ENCODE measurements at places on chromosomes 13 and 19.

DNA sequence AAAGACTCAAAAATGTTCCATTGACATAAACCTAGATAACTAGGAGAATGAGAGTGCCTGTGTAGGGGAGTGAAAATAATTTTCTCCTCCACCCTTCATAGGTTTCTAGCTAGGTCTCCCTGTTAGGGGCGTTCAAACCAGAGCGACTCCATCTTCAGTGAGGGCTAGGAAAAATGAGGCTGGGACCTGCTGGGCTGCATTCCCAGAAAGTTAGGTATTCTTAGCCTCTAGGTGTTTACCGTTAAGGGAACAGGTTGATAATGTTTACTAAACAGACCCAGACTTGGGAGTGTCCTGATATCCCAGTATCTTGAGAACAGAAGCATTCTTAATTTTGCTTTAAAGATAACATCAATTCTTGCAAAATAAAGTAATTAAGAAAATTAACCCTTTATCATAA, 20.1 kb downstream of the PABPC3 start:
- no peak for DNase-seq

GRCh38 chr13:99909836-99910619, 61.5 kb downstream of the ZIC5 start:
- no peak for DNase-seq

- DNase-seq, result no peak
Measured at GRCh38 chr13:33119022-33119781, 103.0 kb downstream of the KL start.

- DNase-seq, result no peak
Measured at GRCh38 chr19:54376610-54377285, 12.0 kb upstream of the LAIR1 start.

GRCh38 chr13:112213467-112214255, 146.7 kb downstream of the SOX1 start:
- DNase-seq, result no peak

DNA sequence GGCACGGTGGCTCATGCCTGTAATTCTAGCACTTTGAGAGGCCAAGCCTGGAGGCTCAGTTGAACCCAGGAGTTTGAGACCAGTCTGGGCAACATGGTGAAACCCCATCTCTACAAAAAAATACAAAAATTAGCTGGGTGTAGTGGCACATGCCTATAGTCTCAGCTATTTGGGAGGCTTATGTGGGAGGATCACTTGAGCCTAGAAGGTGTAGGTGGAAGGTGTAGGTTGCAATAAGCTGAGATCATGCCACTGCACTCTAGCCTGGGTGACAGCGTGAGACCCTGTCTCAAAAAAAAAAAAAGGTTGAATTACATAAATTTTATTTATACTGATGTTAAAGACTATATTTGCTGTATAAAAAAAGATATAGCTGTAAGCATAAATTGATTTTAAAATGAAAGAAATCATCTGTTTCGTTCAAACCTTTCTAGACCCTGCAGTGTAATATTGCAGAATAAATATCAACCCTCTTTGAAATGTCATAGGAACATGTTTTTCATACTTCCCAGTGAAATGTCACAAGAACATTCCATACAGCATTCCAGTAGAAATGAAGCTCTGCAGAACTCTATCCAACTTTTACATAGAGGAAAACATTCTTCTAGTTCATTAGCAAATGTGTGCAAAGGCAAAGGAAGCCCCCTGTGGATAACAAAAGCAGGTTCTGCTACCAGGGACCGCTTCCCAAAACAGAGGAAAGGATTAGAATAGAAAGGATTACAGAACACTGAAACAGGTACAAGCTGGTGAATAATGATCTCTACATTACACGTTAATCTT, 76.0 kb downstream of the CAB39L start:
- peak; percentile 14 for DNase-seq

DNA sequence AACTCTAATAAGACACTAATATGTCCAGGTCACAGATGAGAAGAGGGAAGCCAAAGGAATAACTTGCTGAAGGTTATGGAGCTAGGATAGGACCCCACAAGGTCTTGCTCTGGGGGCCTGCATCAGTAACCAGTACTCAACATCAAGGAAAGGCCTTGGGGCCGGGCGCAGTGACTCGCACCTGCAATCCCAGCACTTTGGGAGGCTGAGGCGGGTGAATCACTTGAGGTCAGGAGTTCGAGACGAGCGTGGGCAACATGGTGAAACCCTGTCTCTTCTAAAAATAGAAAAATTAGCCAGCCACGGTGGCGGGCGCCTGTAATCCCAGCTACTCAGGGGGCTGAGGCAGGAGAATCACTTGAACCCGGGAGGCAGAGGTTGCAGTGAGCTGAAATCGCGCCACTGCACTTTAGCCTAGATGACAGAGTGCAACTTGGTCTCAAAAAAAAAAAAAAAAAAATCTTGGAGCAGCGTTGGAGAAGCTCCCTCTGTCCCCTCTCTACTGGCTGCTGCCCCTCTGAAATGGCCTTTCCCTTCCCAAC, 1.8 kb downstream of the LONP1 start:
- no peak for DNase-seq

- no peak for DNase-seq
Measured at GRCh38 chr19:13726323-13726722, 38.0 kb upstream of the MRI1 start.

- DNase-seq, result no peak
Measured at GRCh38 chr13:27980280-27980998, 8.1 kb downstream of the URAD start.

DNA sequence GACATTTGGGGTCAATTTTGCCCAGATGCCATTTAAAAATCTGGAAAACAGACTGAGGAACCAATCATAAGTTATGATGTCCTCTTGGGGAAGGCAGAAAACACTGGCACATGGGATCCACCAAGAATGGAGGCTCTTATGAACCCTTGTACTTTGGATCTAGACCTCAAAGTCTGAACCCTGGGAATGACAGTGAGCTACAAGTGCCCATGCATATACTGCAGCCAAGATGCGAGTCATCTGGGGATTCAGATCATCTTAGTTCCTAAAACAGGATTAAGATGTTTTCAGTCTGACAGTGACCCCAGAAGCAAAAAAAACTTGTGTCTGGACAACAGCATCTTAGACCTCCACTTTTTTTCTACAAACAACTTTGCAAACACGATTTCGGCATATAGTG, 100.2 kb upstream of the SIAH3 start:
- no peak for DNase-seq

DNA sequence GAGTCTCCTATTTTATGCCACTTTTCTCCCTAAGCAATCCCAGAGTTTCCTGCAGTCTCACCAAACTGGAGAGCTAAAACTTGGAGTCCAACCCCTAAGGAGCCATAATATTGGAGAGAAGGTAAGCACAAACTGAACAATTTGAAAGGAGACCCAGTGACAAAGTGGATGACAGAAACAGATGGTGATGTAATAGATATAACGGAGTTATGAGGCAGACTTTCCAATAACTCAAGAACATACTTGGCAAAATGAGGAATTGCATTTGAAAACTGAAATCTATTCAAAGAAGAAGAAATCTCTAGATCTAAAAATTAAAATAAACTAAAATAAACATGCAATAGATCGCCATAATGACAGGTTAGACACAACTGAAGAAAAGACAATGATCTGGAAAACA, 200.9 kb upstream of the MIR17HG start:
- DNase-seq, result no peak

DNA sequence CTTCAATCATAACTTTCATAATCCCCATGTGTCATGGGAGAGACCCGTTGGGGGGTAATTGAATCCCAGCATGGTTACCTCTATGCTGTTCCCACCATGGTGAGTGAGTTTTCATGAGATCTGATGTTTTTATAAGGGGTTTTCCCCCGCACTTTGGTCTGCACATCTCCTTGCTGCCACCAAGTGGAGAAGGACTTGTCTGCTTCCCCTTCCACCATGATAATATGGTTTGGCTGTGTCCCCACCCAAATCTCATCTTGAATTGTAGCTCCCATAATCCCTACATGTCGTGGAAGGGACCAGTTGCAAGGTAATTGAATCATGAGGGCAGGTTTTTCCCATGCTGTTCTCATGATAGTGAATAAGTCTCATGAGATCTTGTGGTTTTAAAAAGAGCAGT, 524.9 kb downstream of the SLITRK5 start:
- DNase-seq, result no peak

GRCh38 chr13:110662091-110662490, 43.8 kb downstream of the CARS2 start:
- no peak for DNase-seq

- no peak for DNase-seq
Measured at GRCh38 chr13:56216221-56216620, 924.5 kb upstream of the PRR20A start.
